ENCODE measurements at places on chromosomes 16 and 17.

GRCh38 chr17:64245218-64246145, 17.6 kb downstream of the TEX2 start:
- no peak for DNase-seq

DNA sequence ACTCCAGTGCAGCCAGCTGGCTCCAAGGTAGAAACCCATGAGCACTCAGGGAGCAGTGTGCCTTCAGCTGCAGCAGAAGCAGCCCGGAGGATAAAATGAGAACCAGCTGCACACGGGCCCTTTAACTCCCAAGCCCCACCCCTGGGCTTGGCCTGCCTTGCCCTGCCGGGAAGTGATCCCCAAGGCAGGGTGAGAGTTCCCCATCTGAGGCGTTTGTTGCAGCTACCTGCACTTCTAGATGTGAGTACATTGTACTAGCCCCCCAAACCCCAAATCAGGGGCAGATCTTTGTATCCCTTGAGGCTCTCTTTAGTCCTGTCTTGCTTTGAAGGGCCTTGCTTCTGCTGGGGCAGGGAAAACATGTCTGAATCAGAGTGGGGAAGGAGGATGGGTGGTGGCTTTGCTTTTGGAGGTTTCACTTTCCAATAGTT, at the start of gene MVP:
Gene MVP (plus strand): TSS at position 192 of the 431 bp plus-strand sequence. CDS start 10,088 bp downstream, outside the sequence.
- DNase-seq: no peak

GRCh38 chr17:42378959-42379594, 9.2 kb downstream of the STAT3 start:
- peak; percentile 44 for DNase-seq

GRCh38 chr16:55667753-55668152, 12.0 kb downstream of the SLC6A2 start:
- DNase-seq: no peak

DNA sequence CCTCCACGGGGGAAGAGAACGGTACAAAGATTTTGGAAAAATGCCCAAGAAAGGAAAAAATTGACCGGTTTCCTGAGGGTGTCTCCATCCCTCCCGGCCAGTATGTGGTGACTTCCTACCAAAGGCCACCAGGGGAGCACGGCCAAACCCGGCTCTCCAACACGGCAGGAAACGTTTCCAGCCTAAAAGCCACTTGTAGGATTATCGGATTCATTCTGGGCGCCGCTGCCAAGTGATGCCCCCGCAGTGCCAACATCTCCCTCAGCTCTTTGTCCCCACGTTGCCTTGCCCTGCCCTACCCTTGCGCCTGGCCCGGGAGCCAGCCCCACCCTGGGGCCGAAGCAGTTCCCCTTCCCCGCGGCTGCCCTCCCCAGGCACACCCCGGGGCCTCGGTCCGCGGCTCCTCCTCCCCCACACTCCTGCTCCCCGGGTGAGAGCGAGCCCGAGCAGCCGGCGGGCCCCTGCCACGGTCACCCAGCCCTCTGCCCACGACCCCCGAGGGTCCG, 688 bp downstream of the CRK start:
- DNase-seq: peak; percentile 8

DNA sequence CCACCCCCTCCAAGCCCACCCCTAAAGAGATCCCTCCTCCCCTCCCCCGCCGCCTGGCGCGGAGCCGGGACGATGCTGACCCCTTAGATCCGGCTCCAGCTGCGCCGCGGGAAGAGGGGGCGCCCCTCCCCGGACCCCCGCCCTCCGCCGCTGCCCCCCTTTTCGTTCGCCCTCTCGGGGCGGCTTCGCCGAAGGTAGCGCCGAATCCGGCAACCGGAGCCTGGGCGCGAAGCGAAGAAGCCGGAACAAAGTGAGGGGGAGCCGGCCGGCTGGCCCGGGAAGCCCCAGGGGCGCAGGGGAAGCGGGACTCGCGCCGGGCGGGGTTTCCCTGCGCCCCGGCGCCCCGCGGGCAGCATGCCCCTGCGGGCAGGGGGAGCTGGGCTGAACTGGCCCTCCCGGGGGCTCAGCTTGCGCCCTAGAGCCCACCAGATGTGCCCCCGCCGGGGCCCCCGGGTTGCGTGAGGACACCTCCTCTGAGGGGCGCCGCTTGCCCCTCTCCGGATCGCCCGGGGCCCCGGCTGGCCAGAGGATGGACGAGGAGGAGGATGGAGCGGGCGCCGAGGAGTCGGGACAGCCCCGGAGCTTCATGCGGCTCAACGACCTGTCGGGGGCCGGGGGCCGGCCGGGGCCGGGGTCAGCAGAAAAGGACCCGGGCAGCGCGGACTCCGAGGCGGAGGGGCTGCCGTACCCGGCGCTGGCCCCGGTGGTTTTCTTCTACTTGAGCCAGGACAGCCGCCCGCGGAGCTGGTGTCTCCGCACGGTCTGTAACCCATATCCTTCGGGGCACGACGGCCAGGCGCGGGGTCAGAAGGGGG, 623 bp downstream of the CACNA1G start:
- DNase-seq: no peak

DNA sequence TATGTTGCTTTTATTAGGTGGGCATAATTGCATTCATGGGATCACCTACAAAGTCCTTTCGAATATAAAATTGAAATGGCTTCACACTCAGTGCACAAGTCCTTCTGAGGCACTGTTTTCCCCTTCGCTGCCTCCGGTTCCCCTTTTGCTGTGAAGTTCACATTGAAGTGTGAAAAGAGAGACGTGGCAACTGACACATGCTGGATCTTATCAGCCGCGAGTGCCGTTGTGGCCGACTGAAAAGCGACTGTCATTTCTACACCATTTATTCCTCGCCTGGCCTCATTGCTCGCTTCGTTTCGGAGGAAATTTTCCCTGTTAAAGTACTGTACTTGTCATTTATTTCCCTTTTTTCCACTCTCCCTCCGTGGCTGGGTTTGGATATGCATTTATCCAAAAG, 423.5 kb downstream of the MAF start:
- DNase-seq: no peak

- no peak for DNase-seq
These were observed 48.8 kb upstream of the NACA2 start for GRCh38 chr17:61639818-61640217.

- DNase-seq: no peak
These were observed 9.2 kb downstream of the C1QTNF1 start for GRCh38 chr17:79033046-79033616.

DNA sequence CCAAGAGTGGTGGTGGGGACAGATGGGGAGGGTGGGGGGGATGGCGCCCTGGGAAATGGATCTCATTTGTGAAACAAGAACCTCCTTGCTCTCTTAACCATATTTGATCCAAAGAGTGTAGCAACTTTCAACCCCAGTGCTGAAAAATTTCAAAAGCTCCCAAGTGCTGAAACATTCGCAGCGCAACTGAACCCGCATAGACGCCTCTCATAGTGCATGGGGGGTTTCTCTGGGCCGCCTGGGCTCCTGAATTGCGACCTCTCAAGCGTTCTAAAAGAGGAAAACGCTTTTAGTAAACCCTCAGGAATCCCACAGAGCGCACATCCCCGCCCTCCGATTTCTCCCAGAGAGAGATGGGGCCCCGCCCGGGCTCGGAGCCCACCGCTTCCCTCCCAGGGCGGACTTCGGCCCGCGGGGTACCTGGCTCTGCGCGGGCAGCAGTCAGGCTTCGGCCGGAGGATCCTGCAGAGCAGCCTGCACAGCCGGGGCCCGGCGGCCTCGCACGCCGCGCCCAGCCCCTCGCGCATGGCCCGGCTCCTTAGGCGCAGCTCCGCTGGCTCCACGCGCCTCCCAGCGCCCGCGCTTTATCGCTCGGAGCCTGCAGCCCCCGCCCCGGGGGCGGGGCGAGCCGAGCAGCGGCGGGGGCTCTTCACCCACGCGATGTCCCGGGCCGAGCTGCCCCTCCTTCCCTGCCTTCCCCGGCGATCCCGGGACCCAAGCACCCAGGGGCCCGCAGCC, 7.0 kb downstream of the NOS2 start:
- DNase-seq: no peak

DNA sequence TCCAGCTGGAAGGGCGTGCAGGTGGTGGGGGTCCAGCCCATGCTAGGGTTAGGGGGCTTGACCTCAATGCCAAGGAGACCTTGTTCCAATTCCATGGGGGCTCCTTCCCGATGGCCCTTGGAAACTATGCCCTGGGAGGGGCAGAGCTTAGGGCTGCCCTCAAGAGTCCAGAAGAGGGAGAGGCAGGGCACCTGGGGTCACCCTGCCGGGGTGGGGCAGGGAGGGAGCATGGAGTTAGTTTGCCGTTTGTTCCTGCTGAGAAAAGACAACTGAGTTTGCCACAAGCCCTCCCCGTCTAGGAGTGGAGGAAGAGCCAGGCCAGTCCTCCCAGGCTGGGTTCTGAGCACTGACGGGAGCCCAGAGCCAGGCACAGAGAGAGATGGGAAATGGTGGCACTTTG, 21.4 kb downstream of the MMP15 start:
- DNase-seq: no peak

DNA sequence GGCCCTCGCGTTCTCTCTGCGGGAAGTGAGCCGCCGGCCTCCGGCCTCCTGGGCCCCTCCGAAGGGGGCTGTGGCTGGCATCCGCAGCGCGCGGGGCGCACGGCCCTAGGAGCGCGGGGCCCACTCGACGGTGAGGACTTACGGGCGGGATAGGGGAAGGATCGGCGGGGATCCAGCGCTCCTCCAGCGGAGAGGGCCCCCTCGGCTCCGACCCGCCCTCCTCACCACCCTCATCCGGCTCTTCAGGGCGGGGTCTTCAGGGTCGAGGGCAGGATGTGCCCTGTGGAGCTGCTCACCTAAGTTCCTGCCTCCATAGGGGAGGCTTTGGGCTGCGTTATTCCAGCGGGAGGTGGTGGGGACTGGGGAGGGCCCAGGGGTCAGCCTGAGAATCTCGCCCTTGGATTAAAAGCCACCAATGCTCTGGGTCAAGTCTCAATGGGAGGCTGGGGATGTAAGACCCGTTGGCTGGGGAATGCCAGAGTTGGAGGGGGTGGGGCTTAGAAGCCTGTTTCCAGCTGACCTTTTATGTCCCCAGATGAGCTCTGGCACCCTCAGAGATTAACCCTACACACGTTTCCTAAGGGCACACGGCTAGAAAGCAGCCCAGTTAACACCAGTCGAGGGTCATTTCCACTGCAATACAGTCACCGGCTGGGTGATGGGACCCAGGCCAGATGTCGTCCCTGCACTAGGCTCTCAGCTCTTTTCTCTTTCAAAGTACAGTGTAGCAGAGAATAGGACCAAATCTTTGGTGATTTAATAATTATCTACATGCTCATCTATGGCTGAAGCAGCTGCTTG, 13.4 kb downstream of the TBX2 start:
- DNase-seq: no peak

DNA sequence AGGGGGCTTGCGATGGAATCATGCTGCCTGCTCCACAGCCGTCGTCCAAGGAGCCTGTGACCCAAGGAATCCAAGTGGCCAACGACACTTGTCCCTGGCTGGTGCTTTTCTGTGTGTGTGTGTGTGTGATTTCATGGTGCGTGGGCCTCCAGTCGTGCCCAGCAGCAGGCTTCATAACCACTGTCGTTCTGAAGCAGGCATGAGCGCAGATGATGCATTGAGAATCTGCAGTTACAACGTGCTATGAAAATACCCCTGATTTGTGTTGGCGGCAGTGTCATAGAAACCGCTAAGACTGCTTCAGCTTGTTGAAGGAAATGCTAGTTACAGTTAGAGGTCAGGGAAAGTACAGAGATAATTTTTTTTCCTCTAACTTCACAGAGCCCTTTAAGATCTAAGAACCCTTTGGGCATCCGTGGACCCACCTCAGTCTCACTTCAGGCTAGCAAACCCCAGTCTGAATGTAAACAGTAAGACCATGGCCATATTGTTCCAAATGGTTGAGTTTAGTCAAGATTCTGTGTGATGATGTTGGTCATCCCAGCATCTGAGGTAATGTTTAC, 15.6 kb downstream of the C16orf90 start:
- no peak for DNase-seq

- DNase-seq: no peak
These were observed 11.1 kb upstream of the C1QTNF8 start for GRCh38 chr16:1107141-1107540.

DNA sequence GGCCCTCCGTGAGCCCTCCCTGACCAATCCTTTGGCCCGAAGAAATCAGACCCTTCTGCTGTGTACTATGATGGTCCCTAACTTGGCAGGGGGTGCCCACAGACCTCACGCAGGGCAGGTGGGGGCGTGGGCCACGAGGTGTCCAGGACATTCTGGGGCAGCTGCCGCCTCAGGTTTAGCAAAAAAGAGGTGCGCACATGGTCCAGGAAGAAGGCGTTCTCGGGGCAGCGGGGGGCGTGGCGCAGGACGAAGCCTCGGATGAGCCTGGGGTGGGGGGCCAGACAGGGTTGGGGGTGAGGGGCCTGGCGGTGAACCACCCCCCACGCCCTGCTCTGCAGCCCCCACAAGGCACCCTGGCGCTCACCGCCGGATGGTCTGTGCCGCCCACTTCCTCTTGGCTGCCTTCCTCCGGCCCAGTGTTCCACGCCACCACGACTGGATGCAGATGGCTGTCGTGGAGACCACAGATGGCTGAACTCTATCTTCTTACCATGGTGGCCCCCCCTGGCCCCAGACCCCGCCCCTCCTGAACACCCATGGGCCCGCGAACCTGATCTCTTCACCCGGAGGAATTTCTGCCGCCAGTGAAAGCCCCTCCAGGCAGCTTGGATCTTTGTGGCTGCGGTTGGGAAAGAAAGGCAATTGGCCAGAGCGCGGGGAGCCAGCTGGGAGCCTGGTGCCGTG, 14.2 kb upstream of the CRK start:
- DNase-seq: no peak

GRCh38 chr16:84443166-84443802, 61.2 kb downstream of the MEAK7 start:
- no peak for DNase-seq

- DNase-seq: no peak
These were observed 83.3 kb downstream of the HS3ST3A1 start for GRCh38 chr17:13518261-13519000.

GRCh38 chr17:57121308-57122042, 36.4 kb downstream of the AKAP1 start:
- DNase-seq: no peak

GRCh38 chr17:81404558-81405165, 9.4 kb downstream of the BAHCC1 start:
- DNase-seq: peak; percentile 73

GRCh38 chr17:27898096-27898495, 4.9 kb upstream of the LYRM9 start:
- DNase-seq: no peak

GRCh38 chr16:78310196-78310595, 210.7 kb downstream of the WWOX start:
- DNase-seq: no peak

- peak; percentile 38 for DNase-seq
These were observed at the start of gene RAB11FIP3 for GRCh38 chr16:425082-425718. TSS of gene RAB11FIP3 (plus strand) at chr16:425649. CDS start at chr16:426007, 358 bp downstream.

DNA sequence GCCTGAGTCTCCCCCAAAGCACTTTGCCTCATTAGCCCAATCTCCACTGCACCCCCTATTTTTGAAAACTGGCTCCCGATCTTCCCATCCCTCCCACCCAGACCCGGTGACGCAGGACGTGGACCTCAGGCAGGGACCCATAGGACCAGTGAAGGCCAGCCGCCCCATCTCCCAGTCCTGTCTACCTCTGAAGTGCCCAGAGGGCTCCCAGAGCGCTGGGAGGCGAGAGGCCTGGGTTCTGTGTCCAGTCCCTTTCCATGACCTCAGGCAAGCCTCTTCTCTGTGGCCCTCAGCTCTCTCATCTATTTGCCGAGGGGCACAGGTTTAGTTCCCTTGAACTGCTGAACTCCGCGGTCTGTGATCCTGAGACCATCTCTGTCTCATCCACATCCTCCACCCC, 714 bp downstream of the TNS4 start:
- DNase-seq: no peak

- no peak for DNase-seq
These were observed 507 bp downstream of the DYNLRB2 start for GRCh38 chr16:80541306-80541694.

Data from NCI-H2107 (cell line).